ENCODE measurements at places on chromosomes 5 and 9. TPM values are rescaled to one million over a fixed set of nuclear protein-coding genes. Genes with fewer than 3 reads are reported as not detected.

DNA sequence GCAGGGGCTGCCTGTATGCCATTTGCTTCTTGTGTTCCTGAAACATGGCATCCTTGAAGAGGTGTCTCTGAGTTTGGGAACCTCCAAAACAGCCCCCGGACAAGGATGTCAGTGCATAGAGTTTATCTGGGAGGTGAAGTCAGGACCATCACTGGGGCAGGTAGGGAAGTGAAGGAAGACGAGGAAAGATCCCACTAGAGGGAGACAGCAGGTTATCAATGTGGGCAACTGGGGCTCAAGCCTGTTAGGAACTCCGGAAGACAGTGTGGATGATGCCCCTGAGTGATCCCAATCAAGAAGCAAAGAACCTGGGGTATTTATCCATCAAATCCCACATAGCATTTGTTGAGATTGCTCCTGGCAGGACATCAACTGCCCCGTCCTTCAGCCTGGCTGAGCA is 233.1 kb downstream of the AGTPBP1 start:
- no peak for DNase-seq

DNA sequence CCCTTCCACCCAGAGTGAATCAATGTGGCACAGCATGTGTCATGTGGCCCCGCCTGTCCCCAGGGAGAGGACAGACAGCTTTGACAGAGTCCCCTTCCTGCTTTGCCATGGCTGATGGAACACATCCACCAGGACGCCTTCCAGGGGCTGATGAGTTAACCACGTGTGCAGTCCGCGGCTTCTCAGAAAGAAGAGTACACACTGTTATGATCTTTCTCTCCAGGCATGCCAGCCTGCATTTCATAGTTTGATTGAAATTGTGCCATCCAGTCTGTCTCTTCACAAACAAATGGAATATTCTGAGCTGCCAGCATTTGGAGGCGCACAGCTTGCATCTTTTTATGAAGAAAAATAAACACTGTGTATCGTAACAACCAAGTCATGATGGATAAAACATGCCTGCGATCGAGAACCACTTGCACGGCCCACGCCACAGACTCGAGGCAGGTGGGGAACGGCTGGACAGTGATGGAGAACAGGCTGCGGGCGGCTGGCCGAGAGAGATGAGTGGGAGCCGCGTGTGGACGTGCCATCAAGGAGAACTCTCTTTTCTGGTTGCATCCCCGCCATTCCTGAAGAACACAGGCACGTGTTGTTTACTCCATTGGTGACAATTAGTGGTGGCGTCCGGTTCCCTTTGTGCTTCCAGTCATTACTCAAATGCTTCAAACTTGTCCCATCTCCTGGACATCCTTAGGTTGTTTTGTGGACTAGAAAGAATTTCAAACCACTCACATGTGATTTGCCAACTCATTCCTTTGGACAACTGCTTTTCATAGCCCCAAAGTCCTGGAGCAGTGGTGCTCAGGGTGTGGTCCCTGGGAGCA is 220.2 kb downstream of the AGTPBP1 start:
- DNase-seq: no peak

SAXO1 gene
- total RNA-seq: not detected

- DNase-seq: peak; percentile 61
Observed at GRCh38 chr5:135028791-135029476, 5.1 kb downstream of the PITX1 start.

DNA sequence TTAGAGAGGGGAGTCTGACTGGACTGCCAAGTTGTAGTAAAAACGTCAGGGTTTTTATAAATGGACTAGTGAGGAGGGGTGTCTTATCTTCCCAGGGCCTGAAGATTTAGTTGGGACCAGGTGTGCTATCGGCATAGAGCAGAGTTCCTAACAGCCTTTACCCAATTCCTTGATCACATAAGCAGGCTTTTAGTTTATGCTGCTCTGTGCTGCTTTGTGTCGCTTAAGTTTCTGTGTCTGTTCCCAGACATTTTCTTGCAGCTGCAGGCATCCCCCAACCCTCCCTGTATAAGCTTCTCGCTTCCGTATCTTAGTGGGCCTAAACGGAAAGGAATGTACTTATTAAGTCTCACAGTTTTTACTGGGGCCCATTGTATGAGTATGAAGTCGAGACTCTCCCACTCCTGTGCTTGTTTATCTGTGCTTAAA is 2.6 kb upstream of the SMC5 start:
- no peak for DNase-seq

GRCh38 chr5:180454752-180455151 is 39.4 kb upstream of the CNOT6 start:
- DNase-seq: no peak

DNA sequence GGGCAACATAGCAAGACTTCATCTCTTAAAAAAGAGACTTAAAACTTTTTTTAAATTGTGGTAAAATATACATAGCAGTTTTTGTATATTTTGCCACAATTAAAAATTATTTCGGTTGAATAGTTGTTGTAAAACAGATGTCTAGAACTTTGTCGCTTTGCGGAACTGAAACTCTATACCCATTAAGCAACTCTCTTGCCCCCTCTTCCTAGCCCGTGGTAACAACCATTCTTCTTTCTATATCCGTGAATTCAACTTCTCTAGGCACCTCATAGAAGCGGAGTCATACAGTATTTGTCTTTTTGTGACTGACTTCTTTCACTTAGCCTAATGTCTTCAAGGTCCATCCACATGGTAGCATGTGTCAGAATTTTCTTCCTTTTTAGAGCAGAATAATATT is 43.3 kb downstream of the SPARC start:
- DNase-seq: no peak

DNA sequence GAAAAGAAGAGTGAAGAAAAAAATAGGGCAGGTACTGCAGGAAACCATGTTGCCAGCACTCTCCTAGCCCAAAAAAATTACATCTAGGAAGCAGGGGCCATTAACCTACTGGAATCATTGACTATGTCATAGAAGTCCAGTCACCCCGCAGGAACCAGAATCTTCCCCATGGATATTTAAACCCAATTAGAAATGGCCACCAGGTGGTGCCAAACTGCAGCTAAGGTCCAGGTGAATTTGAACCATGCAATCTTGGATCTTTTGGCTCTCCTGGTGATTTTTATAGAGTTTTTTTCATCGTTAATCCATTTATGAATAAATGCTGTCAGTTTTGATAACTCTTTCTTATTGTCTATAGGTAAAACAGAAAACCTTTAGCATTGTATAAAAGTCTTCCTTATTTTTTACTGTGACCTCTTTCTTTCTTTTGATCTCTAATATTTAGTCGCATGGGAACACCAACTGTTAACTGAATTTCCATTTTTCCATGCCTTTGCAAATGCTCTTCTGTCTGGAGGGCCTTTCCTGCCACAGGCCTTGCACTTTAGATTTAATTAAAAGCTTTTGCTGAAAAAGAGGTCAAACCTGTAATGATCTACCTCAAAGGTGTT is 147.5 kb upstream of the FGF10 start:
- peak; percentile 2 for DNase-seq

DNA sequence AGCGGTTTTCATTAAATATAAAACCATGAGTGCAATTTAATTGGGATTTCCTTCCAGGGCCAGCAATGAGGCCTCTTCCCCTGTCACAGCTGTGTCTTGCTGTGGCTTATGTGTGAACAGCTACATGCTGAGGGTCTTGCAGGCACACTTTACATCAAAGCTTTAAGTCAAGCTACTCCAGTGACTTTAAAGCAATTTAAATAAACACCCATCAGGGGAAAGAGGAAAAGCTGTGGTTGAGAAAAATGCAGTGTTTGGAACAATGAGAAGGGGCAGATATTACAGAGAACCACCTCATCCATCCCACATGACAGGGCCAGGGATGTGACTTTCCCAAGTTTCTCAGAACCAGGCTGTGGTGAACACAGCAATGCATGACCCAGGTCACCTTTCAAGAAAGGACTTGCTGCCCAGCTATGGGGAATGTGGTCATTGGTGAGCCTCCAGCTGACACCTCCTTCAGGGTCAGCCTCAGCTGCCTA is 115.9 kb upstream of the LPAR1 start:
- DNase-seq: no peak

GRCh38 chr9:69621730-69622460 is 50.3 kb downstream of the APBA1 start:
- DNase-seq: no peak

CDC20B gene
- total RNA-seq: not detected

DNA sequence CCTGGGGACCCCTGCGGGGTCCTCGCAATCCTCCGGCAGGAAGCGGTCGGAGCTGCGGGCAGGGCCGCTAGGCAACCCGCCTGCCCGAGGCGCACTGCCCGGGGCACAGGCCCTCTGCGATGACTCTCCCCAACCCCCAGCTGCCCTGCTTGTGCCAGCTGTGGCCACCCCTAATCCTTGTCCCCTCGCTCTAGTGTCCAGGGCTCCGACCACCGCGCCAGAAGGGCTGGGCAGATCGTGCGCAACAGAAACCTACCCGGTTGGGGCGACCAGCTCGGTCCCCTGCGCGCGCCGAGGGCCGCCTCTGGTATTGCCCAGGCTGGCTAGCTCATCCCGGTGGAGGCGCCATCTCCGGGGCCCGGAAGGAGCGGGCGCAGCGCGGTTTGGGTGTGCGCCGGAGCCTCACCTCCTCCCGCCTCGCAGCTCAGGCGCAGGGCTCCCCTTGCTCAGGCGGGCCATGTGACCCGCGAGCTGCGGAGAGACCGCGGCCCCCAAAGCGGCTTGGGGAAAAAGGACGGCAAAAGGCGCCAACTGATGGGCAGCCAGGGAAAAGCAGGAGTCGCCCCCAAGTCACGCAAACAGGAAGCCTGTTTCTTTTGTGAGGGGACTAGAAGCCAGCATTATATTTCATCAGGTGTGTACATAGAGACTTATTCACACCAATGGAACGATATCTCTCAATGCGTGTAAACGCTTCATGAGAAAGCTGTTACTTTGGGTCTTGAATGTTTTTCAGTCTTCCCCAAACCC is 46.8 kb upstream of the RNF20 start:
- DNase-seq: peak; percentile 3

- DNase-seq: no peak
Observed at GRCh38 chr9:111035543-111036428, 2.5 kb downstream of the LPAR1 start.

GRCh38 chr5:78830528-78831046 is 154.5 kb downstream of the ARSB start:
- DNase-seq: no peak

CDC25C gene
- total RNA-seq: not detected

DND1 gene
- 3.0 TPM for total RNA-seq

GRCh38 chr9:74147906-74148305 is 349.2 kb upstream of the RORB start:
- no peak for DNase-seq

SLC25A2 gene
- total RNA-seq: 3.6 TPM

- DNase-seq: peak; percentile 68
Observed at GRCh38 chr9:98993570-98993945, 49.9 kb downstream of the COL15A1 start.

CYFIP2 gene
- 681 TPM for total RNA-seq

RPP25L gene
- 21.7 TPM for total RNA-seq

- no peak for DNase-seq
Observed at GRCh38 chr5:126488443-126489065, 65.3 kb downstream of the GRAMD2B start.

GRCh38 chr5:175235251-175235960 is 208.6 kb downstream of the DRD1 start:
- no peak for DNase-seq

- DNase-seq: no peak
Observed at GRCh38 chr9:81244631-81245030, 444.7 kb downstream of the TLE1 start.

GRCh38 chr5:22088517-22088916 is 764.6 kb downstream of the CDH12 start:
- DNase-seq: no peak

- no peak for DNase-seq
Observed at GRCh38 chr5:113252066-113252465, 182.7 kb downstream of the TSSK1B start.

- no peak for DNase-seq
Observed at GRCh38 chr5:173291722-173292658, 36.2 kb downstream of the STC2 start.

DNA sequence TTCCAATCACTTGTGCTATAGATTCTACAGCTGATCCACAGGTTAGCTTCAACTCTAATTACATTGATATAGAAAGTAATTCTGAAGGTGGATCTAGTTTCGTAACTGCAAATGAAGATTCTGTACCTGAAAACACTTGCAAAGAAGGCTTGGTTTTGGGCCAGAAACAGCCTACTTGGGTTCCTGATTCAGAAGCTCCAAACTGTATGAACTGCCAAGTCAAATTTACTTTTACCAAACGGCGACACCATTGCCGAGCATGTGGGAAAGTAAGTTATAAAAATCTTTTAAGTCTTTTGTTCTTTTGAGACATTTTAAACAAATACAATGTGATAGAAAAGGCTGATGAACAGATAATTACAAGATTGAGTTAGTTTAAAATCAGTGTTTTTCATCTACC is 30.9 kb downstream of the ZFYVE16 start:
- no peak for DNase-seq

CEMIP2 gene
- total RNA-seq: 90.6 TPM

GPR150 gene
- 0.27 TPM for total RNA-seq

GRCh38 chr5:144144956-144145751 is 25.3 kb downstream of the YIPF5 start:
- DNase-seq: no peak

- DNase-seq: no peak
Observed at GRCh38 chr5:54009357-54009756, 301.0 kb downstream of the ARL15 start.

SH2D3C gene
- total RNA-seq: 66.3 TPM

DNA sequence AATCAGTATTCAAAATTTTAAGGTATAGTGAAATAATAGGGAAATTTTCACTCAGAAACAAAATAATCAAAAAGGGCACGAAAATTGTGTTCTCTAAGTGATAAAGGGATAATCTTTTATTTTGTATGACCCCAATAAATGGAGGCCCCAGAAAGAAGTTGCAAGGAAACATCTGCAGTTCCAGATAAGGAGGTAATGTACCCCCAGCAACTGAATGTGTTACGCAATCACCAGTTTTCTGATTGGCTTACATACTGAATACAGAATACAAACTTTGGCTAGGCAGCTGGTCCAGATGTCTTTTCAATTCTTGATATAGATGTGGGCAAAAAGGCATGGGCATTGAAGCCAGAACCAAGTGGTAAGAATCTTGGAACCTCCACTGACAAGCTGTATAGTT is 1.7 kb upstream of the TOPORS start:
- DNase-seq: no peak
